ENCODE measurements at places on chromosomes 6 and 20.
A peak's percentile ranks its signal among the peaks of the same experiment; 100 is the strongest.

DNA sequence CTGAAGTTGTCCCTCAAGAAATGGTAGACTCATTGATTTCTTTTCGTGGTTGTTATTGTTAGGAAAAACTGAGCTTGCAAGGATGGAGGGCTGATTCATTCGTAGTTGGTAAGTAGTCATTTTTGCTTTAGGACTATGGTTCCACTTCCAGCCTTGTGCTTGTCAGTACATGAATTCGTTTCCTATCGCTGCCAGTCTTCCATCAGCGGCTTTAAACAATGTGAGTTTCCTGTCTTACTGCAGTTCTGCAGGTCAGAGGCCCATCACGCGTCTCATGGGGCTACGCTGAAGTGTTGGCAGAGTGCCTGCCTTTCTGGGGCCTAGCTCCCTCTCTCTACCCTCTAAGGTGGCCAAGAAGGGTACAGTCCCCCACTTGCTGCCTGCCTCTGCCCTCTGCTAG lies 11.4 kb upstream of the MDFI start:
- DNase-seq = no peak

DNA sequence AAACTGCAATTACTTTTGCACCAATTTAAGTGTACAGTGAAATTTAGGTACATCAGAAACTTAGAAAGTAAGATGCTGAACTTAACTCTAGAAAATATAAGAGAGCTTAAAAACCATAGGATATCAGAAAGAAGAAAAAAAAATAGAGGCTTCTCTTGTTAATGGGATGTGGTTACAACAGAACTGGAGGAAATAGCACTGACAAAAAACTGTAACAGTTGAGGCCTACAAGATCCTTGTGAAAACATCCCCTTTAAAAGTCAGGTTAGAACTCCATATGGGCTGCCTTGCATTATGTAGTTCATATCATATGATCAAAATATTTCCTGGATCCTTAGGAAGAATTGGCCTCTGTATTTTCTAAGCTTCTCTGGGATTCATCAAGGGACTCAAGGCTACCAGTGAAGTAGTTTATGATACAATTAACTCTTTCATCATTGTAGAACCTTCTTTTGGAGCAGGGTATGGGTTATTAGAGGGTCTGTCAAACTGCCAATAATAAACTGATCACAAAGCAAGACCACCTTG lies 24.8 kb downstream of the MTCL3 start:
- DNase-seq = no peak

- DNase-seq = no peak
These were observed 105.4 kb upstream of the AKIRIN2 start for GRCh38 chr6:87807475-87807874.

DNA sequence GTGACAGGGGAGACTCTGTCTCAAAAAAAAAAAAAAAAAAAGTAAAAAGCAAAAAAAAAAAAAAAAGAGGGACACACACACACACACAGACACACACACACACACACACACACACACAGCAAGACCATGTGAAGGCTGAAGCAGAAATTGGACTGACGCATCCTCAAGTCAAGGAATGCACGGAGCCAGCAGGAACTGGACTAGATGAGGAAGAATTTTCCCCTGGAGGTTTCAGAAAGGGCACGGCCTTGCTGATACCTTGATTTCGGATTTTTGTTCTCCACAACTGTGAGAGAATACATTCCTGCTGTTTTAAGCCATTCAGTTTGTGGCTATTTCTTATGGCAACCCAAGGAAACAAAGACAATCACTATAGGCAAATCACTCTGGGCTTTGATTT lies 176.9 kb upstream of the SALL4 start:
- DNase-seq = no peak

DNA sequence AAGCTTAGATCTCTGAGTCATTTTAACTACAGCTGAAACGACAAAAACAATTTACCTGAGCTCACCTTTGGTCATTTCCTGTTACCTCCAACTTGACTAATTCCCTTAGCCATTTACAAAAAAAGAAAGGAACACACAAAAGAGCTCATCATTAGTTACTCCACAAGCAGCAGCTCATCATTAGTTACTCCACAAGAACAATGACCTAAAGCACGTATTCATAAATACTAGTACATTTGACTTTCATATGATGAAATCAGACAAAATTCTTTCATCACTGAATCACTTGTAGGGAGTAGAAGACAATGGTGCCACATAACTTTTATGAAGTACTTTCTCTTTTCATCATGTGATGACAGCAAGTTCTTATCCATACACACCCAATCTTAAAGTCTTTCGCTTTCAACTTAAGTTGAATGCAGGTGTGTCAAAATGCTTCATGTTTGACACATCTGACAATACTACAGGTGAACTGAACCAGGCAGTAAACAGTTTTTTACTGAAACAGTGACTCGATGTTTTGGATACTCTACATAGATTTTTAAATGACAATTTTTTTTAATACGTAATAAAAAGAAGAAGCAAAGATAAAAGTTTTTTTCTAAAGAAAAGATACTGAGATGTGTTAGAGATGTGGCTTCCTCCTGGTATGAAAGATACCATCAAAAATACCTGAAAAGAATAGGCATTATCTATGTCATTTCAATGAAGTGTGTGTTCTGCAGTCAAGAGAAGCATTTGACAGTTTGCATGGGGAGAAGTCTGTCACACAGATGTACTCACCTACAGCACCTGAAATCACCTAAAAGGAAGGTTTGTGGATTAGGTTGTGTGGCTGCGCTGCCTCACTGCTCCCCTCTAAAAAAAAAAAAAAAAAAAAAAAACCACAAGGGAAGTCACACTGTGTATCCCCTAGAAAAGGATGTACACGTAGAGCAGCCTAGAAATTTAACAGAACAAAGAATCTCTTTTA lies 109.1 kb downstream of the PRDM1 start:
- no peak for DNase-seq

- peak; percentile 6 for DNase-seq
These were observed 34.6 kb downstream of the FBXO5 start for GRCh38 chr6:152948150-152948768.

GRCh38 chr20:17863577-17864292 lies 104.9 kb downstream of the SNX5 start:
- DNase-seq = no peak

GRCh38 chr20:3165473-3166337 lies 6.0 kb upstream of the FASTKD5 start:
- no peak for DNase-seq

DNA sequence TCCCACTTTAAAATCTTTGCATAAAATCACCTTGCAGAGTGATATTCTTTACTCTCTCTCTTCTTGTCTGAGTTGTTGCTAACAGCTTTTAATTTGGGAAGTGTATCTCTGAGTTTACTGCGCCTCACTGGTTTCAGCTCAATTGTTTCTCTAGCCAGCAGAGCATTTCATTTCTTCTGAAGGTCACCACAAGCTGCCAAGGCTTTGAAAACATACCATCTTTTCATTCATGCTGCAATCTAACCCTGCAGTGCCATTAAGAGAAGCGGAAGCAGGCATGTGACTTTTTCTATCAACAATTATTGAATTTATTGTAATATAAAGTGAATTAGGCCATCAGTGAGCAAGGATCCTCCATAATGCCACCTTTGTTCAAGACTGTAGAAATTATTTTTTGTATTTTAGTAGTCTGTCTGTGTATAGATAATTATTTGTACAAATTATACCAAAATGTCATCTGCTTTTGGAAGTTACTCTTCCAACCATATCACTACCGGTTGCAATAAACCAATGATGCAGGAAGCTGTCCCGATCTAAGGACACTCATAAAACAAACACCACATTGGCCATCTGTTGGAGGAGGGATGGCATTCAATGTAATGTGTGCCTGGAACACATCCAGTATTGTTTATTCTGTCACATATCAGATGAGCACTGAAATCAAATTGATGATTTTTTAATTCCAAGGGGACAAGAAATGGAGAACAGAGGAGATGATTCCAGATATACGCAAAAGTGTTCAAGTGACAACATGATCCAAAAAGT lies 26.8 kb downstream of the HS3ST5 start:
- DNase-seq = peak; percentile 60

- no peak for DNase-seq
These were observed 14.4 kb upstream of the ZNF217 start for GRCh38 chr20:53608071-53608455.

DNA sequence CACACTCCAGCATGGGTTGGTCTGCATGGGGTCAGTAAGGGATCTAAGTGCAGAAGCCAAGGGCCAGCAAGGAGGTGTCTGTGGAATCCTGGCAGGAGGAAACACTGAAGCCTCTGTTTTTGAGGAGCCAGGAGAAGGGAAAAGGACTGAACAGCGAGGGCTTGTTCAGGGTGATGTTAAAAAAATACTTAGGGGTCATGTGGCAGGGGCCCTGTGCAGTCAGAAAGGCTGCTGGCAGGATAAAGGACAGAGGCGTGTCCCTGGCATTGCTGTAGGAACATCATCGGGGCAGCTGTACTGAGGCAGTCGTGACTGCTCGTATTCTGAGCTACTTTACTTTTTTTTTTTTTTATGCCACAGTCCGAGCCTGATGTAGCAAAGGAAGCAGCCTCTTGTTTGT lies 127.1 kb upstream of the ZFP64 start:
- DNase-seq = no peak

DNA sequence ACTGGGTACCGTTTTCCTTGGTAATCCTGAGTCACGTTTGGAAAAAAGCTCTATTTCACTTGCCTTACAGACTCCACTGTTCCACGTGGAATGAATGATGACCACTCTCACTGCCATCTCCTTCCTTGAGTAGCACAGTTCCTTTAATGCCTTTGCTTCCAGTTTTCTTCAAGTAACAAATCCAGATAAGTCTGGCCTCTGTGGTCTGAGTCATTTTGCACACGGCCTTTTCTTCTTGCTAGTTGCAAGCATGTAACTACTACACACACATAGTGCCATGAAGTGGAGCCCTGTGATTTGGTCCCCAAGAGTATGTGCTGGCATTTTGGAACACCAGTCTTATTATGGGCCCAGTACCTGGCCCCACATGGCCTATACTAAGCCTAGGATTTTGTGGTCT lies 182.8 kb downstream of the SASH1 start:
- no peak for DNase-seq

DNA sequence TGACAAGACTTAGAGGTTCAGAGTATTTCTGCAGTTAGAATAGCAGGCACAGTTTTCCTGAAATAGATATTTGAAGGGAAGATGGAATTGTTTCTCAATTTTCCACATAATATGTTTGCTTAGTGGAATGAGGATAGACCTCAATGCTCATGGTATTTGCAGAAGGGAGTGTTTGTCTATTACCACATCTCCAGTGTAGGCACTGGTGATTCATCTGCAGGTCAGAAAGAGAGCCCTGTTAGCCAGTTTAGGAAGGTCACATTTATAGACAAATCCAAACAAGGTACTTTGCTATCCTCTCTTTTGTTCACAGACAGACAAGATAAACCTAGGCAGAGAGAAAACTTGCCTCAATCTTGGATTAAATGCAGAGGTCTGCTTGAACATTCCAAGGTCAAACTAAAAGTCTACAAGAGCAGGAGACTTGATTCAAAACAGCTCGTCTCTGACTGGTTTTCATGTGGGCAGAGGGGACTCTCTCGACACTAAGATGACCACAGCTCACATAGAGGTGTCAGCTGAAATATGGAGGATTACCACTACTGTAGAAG lies 22.8 kb downstream of the ISM1 start:
- no peak for DNase-seq

- DNase-seq = no peak
These were observed 330.8 kb upstream of the PREP start for GRCh38 chr6:105733556-105734162.

- no peak for DNase-seq
These were observed 53.3 kb downstream of the TRAM2 start for GRCh38 chr6:52523378-52524142.

GRCh38 chr20:61053889-61054288 lies 198.2 kb upstream of the CDH4 start:
- DNase-seq = no peak

DNA sequence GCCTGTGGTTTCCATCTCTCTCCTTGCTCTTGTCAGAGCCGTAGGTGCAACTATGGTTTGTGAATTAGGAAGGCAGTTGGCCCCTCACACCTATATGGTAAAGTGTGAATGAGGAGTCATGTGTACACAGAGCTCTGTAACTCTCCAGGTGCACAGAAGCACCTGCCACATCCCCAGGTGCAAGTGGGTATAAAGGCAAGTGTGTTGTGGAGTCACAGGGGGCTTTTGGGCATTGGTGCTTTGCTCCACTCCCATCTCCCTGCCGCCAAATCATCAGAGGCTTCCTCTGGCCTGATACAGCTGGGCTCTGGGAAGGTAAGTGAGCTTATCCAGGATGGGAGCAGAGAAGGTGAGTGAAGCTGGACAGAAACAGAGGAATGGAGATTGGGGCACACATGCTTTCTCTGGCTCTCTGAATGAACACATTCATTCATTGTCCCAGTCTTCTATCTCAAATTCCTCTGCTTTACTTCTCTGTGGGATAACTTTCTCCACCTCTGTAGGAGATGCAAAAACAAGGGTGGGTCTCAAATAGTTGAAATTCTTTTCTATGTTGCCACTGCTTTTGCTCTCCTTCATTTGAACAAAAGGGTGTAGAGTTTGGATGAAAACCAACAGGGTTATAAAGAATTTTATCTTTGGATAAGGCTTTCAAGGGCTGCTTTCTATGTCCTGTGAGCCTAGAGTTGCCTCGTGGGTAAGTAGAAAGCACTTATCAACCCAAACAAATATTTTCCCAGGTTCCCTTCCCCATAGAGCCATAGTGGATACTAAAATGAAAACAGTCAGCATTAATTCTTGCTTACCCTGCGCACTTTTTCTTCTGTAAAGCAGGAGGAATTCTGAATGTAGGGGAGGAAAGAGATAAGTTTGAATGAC lies 45.0 kb upstream of the RIPOR2 start:
- no peak for DNase-seq

- no peak for DNase-seq
These were observed 152.2 kb downstream of the TRIM27 start for GRCh38 chr6:28771401-28772267.

DNA sequence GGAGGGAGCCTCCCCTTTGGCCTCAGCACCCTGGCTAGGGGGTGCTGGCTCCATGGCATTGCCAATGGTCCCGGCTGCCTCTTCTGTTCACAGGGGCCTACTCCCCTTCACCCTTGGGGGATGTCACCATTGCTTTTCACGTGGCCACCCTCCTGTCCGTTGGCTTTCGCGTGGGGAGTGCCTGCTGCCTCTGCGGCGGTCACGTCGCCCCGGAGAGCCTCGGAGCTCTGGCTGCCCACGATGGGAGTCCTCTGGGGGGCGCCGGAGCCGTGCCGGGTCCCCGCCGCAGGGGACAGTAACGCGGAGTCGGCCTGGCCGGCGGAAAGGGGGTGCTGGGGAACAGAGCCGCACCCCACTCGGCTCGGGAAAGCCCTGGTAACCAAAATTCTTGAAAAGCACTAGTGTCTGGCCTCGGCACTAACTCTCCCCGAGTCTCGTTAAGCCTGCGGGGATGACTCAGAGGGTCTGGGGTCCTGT lies 661 bp upstream of the HEBP2 start:
- DNase-seq = no peak
